ENCODE measurements at places on chromosomes 7 and 10. TPM values are rescaled to one million over a fixed set of nuclear protein-coding genes. Genes with fewer than 3 reads are reported as not detected.

GRCh38 chr7:141979568-141979967 is 6.0 kb upstream of the TAS2R38 start:
- no peaks in the 10 kb centered on the region for H3K36me3 ChIP-seq
- DNase-seq, result no peak
- no peaks in the 10 kb centered on the region for H3K4me1 ChIP-seq
- H3K27ac ChIP-seq, result no peak overlapping the region
- H3K4me3 ChIP-seq, result no peak overlapping the region
- H3K27me3 ChIP-seq, result no peaks in the 10 kb centered on the region

- DNase-seq, result no peak
- H3K36me3 ChIP-seq, result no peaks in the 10 kb centered on the region
- H3K27ac ChIP-seq, result no peak overlapping the region
- no peak overlapping the region for H3K4me3 ChIP-seq
- peaks cover 7% of the 10 kb centered on the region for H3K27me3 ChIP-seq
These were observed 80.6 kb upstream of the NAMPT start for GRCh38 chr7:106365252-106366005.

DNA sequence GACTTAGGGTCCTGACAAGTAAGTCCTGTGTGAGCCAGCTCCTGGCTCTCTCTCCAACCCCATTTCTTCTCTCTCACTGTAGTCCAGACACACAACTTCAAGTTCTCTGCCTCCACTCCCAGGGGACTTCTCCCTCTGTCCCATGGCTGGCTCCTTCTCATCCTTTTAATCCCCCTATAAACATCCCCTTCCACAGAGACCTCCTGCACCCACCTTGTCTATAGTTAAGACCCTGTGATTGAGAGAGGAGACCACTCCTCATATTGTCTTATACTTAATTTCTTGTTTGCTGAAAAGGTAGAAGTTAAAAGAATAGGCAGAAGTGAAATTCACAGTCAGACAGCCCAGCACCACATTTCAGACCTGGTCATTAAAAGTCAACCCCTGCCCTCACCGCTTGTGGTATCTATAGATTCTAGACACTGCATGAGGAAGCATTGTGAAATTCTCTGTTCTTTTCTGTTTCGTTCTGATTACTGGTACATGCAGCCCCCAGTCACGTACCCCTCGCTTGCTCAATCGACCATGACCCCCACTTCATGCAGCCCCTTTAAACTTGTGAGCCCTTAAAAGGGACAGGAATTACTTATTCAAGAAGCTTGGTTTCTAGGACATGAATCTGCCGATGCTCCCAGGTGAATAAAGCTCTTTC is 125.6 kb upstream of the FRMD4A start:
- H3K36me3 ChIP-seq, result no peaks in the 10 kb centered on the region
- H3K27me3 ChIP-seq, result no peaks in the 10 kb centered on the region
- H3K27ac ChIP-seq, result no peak overlapping the region
- no peak for DNase-seq
- no peaks in the 10 kb centered on the region for H3K4me1 ChIP-seq

- no peak for DNase-seq
- no peak overlapping the region for H3K27ac ChIP-seq
- no peak overlapping the region for H3K4me3 ChIP-seq
- no peaks in the 10 kb centered on the region for H3K36me3 ChIP-seq
These were observed 36.8 kb downstream of the LRRC72 start for GRCh38 chr7:16563281-16564022.

DNA sequence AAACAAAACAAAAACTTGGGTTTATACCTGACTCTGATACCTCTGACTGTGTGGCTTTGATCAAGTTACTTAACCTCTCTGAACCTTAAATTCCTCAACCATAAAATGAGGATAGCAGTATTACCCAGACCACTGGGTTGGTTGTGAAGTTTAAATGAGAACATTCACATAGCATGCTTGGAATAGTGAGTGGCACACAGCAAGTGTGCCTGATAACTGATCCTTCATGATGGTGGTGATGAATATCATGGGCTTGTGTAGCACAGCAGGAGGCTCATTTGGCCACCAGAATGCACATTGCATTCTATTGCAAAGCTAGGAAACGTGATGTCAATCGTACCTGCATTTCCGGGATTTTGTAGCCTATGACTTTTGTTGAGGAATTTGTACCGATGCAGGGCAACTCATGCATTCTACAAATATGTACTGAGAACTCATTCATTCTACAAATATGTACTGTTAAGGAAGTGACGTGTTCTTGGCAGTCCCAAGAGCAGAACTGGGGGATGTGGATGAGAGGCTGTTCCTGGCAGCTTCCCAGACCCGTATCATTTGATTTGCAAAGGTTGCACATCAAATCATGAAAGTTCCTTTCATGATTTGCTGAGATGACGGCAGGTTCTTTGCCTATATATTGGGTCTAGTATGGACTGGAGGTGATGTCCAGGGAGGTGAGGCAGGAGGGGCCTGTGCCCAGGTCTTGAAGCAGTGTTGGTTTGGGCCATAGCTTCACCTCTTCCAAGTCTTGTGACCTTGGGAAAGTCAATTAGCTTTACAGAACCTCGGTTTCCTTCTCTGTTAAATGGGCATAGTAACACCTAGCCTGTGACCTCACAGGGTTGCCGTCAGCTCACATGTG is 94.6 kb upstream of the SMNDC1 start:
- no peak for DNase-seq
- no peak overlapping the region for H3K27ac ChIP-seq
- H3K4me3 ChIP-seq, result no peak overlapping the region
- H3K27me3 ChIP-seq, result no peaks in the 10 kb centered on the region
- no peaks in the 10 kb centered on the region for H3K36me3 ChIP-seq

The TMEM26 gene
- total RNA-seq, result not detected

Measured in SJCRH30 (cell line).